ENCODE measurements at places on chromosomes 6 and 20. TPM values are rescaled to one million over a fixed set of nuclear protein-coding genes. Genes with fewer than 3 reads are reported as not detected.

Gene CABLES2
- total RNA-seq = 14.1 TPM

Gene SMOC2
- total RNA-seq = 1.8 TPM

Gene FOXF2
- total RNA-seq = 0.13 TPM

Gene HLA-DPA1
- 0.43 TPM for total RNA-seq

Gene KHDC1
- 11.1 TPM for total RNA-seq

Measured in A673 (cell line).